M059J (cell line): ENCODE measurements at places on chromosomes 4 and X.

GRCh38 chrX:107710617-107711391, 64.8 kb downstream of the TSC22D3 start:
- DNase-seq = peak; percentile 98

GRCh38 chrX:15497865-15498264, 2.7 kb upstream of the BMX start:
- DNase-seq = peak; percentile 52

GRCh38 chr4:56128213-56128612, 179.5 kb downstream of the CEP135 start:
- peak; percentile 14 for DNase-seq

DNA sequence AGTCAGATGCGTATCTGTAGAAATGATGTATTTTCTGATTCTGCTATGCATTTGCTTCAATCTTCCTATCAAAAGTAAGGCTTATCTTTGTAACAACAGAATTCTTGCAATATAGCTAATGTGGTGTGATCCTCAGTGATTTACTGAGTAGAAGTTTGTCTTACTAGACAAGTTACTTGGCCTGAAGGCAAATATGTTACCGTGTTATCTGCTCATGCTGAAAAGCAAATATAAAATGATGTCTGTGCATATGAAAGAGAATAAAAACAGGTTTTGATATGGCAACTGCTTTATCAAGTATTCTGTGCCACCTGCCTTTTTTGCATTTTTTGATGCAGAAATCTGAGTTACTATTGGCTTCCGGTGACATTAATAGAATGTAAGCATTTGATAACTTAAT, 92.6 kb downstream of the TIGD2 start:
- no peak for DNase-seq

DNA sequence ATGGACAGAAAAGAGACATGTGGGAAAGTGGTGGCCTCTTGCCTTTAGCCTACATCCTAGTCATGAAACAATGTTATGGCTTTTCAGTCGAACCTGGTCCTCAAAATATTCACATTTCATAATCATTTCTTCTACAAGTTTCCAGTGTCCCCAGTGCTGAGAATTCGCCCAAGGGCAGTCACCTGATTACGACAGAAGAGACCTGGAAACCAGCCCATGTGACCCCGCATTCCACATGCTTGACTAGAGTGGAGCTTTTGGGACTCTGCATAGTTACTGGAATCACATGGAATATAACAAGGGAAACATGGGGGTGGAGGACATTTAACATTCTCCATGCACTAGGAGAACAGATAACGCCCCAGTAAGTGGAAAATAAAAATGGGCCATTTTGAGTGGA, 100.1 kb downstream of the PPARGC1A start:
- peak; percentile 97 for DNase-seq

GRCh38 chr4:133424605-133425004, 275.5 kb downstream of the PCDH10 start:
- DNase-seq = no peak

DNA sequence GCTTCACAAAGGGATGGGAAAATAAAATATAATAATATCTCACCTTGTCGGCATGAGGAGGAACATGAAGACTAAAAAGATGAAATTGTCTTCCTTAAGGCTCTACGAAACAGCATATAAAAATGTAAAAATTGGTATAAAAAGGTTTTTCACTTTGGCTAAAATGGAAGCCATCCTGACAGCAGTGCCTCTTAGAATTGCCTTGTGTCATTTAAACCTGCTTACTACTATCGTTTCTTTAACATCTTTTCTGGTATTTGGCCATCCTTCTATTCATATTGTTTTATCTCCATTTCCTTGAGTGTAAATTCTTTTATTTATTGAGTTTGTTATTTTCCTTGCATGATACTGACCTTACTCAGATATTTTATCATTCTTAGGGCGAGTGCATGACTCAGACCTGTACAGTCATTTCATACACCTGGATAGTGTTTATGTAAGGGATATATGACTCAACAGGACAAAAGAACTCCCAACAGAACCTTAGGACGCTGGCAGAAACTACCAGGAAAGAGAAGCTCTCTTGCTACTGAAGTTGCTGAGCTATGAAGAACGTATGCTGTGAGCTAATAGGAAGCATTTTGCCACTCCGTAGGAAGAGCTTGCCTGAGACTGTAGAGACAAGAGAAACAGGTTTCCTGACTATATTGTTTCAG, 5.8 kb upstream of the CDKN2AIP start:
- DNase-seq = peak; percentile 95

DNA sequence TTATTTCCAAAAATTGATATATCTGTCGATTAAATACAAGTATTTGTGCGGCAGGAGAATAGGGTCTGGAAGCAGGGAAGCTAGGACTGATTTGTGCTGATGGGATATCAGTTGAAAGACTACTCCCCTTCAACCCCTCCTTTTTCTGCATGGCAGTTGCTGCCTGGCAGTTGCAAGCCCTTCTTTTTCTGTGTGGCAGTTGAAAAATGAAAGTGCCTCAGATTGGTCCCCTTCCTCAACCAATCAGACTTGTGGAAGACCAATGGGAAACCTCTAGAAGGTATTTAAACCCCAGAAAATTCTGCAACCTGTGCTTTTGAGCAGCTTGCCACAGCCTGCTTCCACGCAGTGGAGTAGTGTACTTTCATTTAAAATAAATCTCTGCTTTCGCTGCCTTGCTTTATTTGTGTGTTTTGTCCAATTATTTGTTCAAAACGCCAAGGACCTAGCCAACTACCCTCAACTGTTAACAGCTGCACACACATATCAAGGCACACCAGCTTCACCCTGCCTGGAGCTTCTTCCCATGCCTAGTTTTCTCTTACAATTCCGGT, 1.5 kb upstream of the TMA16 start:
- peak; percentile 12 for DNase-seq

DNA sequence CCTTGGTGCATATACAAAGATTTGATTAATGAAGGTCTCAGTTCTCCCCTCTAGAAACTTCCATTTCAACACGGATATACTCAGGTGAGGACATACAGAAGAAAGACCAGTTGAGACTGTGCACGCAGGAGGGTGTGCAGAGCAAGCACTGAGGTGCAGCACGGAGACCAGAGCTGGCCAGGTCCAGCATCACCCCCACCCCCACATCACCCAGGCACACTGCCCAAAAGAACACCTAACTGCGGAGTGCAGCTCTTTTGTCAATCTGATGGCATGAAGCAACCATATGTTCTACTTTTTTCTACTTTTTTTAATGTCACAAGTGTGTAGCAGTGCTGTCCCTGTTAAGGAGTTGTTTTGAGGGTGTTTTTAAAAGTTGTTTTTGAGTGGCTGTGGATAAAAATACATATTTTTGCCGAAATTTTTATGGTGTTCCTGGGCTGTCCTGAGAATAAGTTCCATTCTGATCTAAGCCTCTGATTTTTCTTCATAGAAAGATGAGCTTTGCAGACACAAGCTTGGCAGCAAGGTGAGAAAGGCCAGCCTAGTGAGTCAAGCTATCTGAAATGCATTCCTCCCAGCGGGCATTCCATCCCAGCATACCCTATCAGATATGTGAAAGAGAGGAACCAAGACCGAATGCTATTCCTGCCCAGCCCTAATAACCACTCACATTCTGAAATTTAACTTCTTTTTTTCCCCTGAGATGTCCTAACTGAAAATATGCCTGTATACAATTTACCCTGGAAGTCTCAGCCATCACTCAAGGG, 173.7 kb downstream of the PTTG2 start:
- peak; percentile 41 for DNase-seq

GRCh38 chr4:120694973-120695372, 227.6 kb downstream of the PRDM5 start:
- peak; percentile 78 for DNase-seq

- DNase-seq = no peak
These were observed 764.7 kb downstream of the TRIML1 start for GRCh38 chr4:188903986-188904385.
